Progenitor cell of endocrine pancreas (in vitro differentiated cells): ENCODE measurements at places on chromosomes 3 and 15.

- no peak for DNase-seq
Measured at GRCh38 chr15:84616235-84616634, 15.4 kb downstream of the ZSCAN2 start.

- DNase-seq: no peak
Measured at GRCh38 chr3:29385046-29385830, 104.4 kb downstream of the RBMS3 start.

GRCh38 chr15:91231703-91232102 lies 131.6 kb downstream of the SV2B start:
- DNase-seq: no peak

- DNase-seq: no peak
Measured at GRCh38 chr3:150756491-150757059, 6.4 kb downstream of the SIAH2 start.

- DNase-seq: no peak
Measured at GRCh38 chr3:8743021-8743601, 9.5 kb downstream of the CAV3 start.

- DNase-seq: no peak
Measured at GRCh38 chr3:177013681-177014280, 183.5 kb downstream of the TBL1XR1 start.

DNA sequence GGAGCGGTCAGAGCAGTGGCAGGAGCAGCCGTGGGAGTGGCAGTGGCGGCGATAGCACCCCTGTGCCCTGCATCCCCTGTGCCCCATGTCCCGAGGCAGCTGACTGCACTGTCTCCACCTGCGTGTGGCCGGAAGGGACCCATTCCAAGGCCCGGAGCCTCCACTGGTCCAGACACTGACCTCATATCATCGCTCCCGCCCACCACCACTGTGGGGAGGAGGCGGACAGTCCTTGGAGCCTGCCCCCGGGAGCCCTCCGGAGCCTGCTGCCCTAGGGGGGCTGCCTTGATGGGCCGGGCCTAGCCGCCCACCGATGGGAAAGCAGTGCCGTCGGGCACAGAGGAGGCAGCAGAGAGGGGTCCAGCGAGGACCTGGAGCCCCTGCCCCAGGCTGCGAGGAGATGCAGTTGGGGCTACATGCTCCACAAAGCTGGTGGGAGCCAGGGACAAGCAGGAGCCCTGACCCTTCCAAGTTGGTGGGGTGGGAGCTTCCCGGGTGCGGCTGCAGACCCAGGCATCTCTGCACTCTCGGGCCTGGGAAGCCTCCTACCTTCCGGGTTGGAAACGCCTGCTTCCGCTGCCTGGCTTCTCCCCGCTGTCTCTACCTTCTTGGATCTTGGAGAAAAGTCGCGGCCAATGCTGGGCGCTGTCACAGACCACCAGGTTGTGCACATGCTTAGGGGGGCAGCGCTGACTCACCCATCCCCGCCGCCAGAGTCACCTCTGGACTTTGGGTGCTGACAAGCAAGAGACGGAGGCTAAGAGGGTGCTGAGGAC lies 283.2 kb upstream of the ROBO1 start:
- DNase-seq: no peak

DNA sequence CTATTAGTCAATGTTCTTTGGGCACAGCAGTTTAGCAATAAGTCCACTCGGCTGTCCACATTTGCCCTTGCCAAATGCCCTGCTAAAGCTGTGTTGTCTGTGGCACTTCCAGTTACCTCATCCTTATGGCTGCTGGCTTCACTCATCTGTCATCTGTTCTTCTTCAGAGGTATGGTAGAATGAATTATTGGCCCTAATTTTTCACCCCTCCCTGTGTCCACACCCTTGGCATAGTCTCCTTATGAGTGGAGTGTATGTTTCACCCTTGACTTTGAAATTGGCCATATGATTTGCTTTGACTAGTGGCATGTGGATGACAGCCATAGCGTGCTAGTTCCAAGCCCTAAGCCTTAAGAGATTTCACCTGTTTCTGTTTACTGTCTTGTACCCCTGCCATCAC lies 72.1 kb upstream of the EPHB1 start:
- DNase-seq: no peak

DNA sequence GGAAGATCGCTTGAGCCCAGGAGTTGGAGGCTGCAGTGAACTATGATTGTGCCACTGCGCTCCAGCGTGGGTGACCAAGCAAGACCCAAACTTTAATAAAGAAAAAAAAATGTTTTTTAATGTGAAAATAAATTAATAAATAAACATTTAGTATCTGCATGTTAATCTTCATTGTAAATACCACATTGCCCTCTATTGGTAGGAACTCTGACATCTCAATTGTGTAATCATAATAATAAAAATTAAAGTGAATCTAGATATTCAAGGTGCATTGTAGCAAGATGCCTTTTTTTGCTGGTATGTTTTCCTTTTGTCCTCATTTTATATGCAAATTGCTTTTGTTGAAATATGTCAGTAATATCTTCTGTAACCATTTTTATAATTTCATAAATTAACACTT lies 95.0 kb upstream of the LIMD1 start:
- no peak for DNase-seq

- no peak for DNase-seq
Measured at GRCh38 chr3:114504941-114505628, 211.3 kb downstream of the TIGIT start.
